HAP-1 (cell line): ENCODE measurements at places on chromosomes 2 and 18.

GRCh38 chr2:176435729-176436128, 166.5 kb downstream of the MTX2 start:
- DNase-seq: no peak

- DNase-seq: no peak
These were observed 56.1 kb downstream of the INHBB start for GRCh38 chr2:120402067-120402433.

DNA sequence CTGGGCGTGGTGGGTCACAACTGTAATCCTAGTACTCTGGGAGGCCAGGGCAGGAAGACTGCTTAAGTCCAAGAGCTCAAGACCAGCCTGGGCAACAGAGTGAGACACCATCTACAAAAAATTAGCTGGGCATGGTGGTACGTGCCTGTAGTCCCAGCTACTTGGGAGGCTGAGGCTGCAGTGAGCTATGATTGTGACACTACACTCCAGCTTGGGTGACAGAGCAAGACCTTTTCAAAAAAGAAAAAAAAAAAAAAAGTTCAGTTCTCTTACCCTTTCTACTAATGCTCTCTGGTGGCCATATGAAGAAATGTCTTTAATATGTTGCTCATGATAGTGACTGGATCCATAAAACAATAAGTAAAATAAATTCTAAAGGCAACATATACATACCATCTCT, 14.9 kb downstream of the TYW5 start:
- DNase-seq: no peak

DNA sequence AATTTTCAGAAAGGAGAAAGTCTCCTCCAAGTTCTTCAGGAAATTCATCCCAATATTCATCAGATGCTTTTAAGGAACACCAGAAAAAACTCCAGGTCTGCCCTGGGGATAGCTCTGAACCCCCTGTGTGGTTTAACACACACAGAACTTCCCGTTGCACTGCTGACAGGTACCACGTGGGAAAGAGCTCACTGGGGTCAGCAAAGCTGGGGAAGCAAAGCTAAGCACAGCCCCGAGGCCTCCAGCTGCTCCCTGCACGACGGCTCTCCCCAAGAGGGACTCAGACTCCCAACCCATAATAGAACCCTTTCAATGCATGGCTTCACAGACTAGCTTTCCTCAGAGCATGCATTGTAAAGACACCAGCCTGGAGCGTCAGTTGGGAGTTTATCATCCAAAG, 28.0 kb downstream of the ADI1 start:
- DNase-seq: no peak

- DNase-seq: peak; percentile 66
These were observed 12.8 kb upstream of the IHH start for GRCh38 chr2:219073413-219074129.

GRCh38 chr18:27278131-27278530, 93.0 kb upstream of the CHST9 start:
- no peak for DNase-seq

GRCh38 chr2:274503-274902, 9.8 kb downstream of the ACP1 start:
- no peak for DNase-seq

DNA sequence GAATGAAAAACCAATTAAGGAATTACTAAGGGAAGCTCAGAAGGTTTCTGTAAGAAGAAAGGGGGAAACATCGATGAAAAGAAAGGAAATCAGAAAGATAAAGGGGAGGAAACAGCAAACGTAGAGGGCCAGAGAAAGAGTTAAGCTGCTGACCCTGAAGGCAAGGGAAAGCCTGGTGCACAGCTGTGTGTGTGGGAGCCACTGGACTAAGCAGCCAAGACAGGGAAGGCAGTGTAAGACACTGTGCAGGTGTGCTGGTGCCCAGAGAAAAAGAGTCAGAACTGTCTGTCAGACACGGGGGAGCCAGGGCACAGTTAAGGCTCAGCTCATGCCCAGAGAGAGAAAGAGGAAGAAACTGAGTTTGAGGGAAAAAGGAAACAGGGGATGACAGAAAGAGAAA, 104.0 kb downstream of the HIBCH start:
- no peak for DNase-seq

DNA sequence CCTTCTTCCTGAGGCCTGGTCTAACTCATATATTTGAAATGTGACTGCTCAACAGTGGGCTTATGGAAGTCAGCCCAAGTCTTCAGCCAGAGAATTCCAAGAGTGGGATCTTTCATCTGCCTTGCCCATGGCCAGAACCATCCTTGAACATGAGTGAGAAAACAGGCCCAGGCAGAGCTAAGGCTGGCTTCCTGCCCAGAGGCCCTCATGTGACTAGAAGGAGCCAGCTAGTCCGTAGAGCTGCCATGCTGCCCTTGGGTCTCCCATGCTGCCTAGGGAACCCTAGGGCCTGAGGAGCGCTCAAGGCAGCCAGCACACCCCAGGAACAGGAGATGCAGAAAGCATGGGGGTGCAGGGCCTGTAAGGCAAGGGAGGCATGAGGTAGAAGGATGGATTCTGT, 203.6 kb downstream of the FHOD3 start:
- DNase-seq: no peak

DNA sequence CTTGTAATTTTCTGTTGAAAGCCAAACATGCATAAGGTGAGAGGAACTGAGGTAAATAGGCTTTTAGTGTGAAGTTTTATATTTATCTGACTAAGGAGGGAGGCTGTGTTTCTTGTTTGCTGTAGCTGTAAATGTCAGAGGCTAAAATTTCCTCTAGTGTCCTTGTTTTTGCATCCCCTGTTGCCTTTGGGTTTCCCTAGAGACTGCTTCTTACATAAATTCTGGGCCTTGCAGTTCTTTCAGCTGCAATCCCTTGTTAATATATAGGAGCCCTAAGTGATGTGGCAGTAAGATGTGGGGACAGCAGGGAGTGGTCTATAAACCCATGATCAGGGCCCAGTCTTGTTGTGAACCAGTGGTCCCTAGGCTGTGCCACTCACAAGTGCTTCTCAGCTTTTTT, 7.5 kb upstream of the IMP4 start:
- DNase-seq: no peak

DNA sequence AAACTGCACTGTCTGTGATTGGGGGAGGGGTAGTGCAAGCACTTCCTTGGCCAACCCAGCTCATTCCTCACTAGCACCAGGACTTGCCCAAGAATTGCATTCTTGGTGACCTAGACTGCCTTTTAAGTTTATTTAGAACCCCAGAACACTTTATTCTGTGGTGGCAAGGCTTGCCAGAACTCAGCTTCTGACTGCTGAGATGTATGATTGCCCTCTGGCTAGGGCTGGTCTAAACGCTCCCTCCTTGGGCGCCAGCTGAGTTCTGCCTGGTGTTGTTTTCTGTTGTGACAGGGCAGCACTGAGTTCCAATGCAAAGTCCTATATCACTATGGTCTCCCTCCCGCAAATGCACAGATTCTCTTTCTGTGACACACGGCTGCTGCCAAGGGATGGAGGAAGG, 247.7 kb downstream of the ZNF385B start:
- no peak for DNase-seq

- DNase-seq: no peak
These were observed 43.7 kb downstream of the WIPF1 start for GRCh38 chr2:174553811-174554493.

DNA sequence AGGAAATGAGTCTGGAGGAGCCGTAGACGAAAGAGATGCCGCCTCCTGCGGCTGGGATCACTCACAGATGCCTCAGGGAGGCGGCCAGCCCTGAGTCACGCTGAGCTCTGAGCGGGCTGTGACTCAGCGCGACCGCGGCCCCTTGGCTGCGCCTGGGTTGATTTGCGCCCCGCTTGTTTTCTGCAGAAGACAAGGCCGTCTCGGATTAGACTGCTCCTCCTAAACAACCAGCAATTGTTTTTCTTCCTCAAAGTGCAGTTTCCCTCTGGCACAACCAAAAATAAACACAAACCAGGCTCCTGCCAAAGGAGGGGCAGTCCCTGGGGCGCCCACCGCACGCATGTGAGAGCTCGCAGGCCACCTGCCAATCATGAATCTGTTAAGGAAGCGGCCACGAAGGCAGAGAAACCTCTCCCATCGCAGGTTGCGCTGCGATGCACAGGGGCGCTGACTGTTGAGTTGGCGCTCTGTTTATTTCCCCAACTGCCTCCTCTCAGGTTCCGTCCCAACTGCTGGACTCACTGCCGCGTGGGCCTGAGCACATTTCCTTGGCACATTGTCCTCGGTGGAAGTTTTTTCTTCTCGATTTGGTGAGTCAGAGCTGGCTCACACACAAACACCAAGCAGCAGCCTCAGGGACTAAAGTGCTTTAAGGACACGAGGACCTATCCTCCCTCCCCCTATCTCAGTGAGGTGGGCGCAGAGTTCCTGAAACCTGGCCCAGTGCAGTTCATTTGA, 85.2 kb upstream of the NDUFV2 start:
- peak; percentile 47 for DNase-seq

DNA sequence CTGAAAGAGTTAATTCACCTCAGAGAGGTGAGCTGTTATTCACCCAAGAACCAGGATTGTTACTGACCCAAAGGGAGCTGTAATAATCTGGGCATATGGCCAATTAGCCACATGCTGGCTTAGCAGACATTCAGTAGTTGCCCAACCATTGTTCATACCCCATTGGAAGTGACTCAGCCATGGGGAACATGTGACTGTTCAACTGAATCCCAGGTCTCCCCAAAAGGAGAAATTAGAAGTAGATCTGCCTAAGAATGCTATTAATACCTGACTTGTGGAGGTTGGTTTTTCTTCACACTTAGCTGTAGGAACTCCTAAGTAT, 272.6 kb upstream of the UBE2E3 start:
- DNase-seq: no peak

DNA sequence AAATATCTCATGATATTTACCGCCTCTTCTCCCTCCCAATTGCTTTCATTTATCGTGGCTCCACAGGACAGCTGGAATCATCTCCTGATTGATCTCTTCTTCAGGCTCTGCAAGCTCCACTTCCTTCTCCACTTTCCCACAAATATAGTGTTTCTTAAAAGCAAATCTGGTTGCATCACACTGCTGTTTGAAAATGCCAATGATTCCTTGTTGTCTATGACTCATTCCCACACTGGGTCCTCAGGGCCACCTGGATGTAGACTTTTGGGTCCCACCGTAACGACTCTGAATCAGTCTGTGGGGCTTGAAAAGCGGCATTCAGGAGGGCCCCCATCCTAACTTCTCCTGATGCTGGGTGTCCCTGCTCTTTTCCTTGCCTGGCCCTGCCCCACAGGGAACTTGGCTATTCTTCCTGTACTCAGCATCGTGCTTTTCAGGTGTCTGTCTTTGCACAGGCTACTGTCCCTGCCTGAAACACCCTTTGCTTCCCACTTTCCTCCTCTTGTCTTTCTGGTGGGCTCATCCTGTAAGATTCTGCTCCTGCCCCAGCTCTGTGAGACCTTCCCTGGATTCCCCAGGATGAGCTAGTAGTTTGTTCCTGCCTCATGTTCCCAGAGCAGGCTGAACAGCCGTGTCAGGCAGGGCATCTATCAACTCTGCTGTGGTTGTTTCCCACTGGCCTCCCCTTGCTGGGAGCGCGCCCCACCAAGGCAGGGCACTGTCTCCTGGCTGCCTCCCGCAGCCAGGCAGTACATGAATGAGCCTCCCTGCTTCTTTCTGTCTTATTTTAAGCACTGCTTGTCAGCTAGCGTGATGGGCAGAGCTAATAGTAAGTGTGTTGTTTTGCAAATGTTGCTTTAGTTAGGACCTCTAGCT, 111.9 kb downstream of the KCTD1 start:
- DNase-seq: no peak

GRCh38 chr2:189631849-189632248, 29.4 kb upstream of the ASNSD1 start:
- DNase-seq: no peak

DNA sequence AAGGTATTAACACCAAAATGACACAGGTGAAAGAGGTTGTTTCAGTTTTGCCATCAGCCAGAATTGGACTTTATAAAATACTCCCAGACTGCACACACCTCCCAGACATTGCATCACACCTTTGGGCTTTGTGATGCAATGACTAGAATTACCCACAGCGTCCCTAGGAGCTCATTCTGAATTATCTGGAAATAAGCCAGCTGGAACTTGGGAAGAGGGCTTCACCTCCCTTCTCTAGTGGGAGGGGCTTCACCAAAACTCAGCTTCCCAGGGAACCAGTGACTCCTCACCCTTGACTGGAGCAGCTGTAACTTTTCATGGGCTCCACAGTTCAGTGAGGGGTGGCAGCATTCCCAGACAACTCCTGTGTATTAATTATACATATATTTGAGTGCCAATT, 83.1 kb upstream of the BZW1 start:
- no peak for DNase-seq

- no peak for DNase-seq
These were observed 77.1 kb upstream of the UGP2 start for GRCh38 chr2:63764630-63765029.

DNA sequence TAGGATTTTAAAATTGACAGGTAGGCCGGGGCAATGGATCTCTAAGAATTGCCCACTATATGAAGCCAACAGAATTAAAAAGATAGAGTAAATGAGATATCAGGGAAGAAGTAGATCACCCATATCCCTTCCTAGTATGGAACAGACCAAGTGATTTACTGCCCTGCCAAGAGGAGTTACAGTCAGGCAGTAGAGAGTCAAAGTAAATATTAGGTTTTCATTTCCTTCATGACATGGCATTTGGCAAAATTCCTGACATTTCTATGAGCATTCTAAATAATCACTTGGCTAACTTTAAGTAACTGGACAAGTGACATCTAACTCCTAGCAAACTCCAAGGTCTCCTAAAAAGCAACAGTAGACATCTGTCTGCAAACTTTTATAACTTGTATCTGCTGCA, 33.5 kb downstream of the GALNT5 start:
- no peak for DNase-seq

DNA sequence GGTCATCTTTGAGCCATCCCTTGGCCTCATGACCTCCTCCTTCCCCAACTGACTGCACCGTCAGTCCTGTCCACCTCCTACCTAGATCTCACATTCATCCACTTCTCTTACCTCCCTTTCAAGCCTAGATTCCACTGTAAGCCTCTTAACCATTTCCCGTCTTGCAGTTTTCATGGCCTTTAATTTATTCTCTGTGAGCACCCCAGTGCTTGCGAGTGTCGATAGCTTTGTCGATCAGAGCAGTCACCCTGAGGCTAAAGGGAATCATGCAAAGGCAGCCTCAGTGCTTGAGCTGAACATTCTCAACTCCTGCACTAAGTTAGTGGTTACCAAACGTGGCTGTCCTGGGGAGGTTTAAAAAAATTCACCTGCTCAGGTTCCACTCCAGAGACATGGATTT, 14.7 kb downstream of the ARHGAP25 start:
- DNase-seq: no peak

- DNase-seq: no peak
These were observed 47.2 kb downstream of the HIBCH start for GRCh38 chr2:190272457-190272842.

- DNase-seq: no peak
These were observed 1601.1 kb downstream of the SUCLG1 start for GRCh38 chr2:82857967-82858366.

- no peak for DNase-seq
These were observed 28.3 kb upstream of the NT5DC4 start for GRCh38 chr2:112692495-112692911.

DNA sequence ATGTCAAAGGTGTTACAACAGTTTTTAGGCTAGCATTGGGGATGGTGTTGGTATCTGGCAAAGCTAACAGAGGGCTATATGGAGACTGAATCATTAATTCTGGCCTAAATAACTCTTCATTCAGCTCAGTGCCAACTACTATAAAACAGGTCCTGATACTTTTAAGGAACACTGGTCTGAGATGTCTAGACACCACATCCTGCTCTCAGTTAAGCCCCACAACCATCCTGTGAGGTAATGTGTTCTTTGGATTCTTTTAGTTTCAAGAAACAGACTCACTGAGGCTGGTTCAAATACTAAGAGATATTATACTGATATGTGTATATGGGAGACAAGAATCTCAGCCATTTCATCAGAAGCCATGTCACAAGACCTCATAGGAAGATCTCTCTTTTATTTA, 14.2 kb upstream of the HK2 start:
- no peak for DNase-seq
